GM12878 (cell line): ENCODE measurements at places on chromosomes 6 and 20. TPM values are rescaled to one million over a fixed set of nuclear protein-coding genes. Genes with fewer than 3 reads are reported as not detected.
A peak's percentile ranks its signal among the peaks of the same experiment; 100 is the strongest.

DNA sequence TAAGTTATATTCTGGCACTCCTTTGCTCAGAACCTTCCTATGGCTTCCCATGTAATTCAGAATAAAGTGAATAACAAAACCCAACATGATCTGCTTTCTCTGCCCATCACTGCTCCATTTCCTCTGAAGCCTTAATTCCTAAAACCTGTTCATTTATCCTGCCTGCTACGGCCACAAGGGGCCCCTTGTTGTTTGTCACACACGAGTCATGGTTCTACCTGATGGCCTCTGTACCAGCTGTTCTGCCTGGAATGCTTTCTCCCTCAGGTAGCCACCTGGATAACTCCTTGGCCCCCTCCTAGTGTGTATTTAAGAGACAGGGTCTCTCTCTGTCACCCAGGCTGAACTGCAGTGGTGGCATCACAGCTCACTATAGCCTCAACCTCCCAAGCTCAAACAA, 26.8 kb downstream of the ERGIC3 start:
- DNase-seq = no peak

- no peak for DNase-seq
Observed at GRCh38 chr20:50056951-50057713, 55.8 kb downstream of the UBE2V1 start.

- no peak for DNase-seq
Observed at GRCh38 chr6:145189836-145190235, 545.5 kb downstream of the EPM2A start.

GRCh38 chr6:133309579-133309978, 68.4 kb downstream of the EYA4 start:
- DNase-seq = no peak

DNA sequence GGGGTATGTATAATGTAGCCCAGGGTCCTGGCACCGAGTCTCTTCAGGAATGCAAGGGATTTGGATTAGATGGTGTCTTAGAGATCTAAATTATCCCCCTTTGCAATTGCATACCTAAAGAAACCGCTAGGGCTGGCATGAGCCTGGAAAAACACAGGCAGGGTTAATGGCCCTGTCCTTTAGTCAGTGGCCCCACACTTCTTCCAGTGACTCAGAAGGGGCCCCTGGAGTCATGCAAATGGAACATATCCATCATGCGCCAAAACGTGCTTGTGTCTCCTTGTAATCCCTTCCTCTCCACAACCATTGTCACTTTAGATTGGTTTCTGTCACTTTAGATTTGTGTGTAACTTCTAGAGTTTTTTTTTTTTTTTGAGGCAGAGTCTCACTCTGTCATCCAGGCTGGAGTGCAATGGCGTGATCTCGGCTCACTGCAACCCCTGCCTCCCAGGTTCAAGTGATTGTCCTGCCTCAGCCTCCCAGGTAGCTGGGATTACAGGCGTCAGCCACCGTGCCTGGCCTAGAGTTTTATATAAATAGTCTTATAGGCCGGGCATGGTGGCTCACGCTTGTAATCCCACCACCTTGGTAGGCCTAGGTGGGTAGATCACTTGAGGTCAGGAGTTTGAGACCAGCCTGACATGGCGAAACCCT, 8.7 kb upstream of the MYBL2 start:
- no peak for DNase-seq

DNA sequence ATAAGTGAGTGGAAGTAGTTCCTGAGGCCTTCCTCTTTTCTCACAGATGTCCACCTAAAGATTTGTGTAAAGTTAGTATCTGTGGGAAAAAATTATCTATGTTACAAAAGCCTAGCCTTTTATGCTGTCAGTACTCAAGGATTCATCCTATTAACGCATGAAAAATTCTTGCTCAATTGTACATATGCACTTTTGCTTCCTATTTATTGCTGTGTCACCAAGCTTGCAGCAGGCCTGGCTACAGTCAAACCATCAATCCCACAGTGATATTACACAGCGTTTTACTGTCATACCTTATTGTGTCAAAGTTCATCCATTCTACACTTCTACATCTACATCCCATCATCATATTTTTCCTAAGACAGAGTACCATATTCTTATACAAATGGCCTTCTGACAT, 151.1 kb upstream of the PLN start:
- no peak for DNase-seq

DNA sequence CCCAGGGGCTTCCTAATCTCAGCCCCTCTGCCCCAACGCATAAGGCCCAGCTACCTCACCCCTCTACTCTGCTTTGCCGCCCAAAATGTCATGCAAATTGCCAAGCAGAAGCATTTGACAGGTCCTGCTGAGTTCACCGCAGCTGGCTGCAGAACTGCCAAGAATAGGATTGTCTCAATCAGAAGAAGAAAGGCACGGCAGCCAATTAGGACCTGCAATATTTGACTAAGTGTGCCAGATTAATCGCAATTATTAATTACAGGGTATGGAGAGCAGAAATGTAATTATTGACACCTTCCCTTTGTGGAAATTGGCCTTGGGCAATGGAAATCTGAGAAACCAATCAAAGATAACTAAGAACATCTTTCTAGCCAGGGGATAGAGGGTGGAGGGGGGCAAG, 318.6 kb downstream of the LRFN2 start:
- no peak for DNase-seq

GRCh38 chr6:108638993-108639392, 78.3 kb downstream of the FOXO3 start:
- DNase-seq = no peak

GRCh38 chr6:158344534-158344933, 32.3 kb downstream of the TULP4 start:
- DNase-seq = peak; percentile 28

- no peak for DNase-seq
Observed at GRCh38 chr6:19668710-19669109, 168.5 kb upstream of the ID4 start.

GRCh38 chr6:129681913-129682205, 28.1 kb downstream of the ARHGAP18 start:
- DNase-seq = no peak

DNA sequence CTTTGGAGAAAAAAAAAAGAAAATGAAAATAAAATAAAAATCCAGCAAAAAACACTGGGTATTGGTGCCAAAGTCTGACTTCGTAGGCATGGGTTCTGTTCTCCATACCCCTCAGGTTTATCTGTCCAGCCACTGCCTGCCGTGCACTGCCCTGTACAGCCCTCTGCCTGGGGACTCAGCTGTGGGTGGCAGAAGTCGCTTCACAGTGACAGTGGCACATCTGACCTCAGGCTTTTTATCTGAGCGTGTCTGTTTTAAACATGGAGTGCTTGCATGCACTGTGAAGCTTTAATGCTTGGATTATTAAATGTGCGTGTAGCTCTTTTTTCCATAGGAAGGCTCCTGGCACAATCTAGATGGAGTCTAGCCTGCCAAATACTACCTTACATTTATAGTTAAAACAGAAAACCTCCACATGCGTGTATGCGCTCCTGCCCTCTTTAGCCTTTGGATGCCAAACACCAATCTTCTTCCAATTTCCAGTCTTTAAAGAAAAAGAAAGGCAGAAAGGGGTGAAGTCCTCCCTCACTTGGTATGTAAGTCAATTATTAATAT, 375.5 kb downstream of the UTRN start:
- DNase-seq = no peak

- DNase-seq = no peak
Observed at GRCh38 chr6:69771158-69771906, 25.5 kb downstream of the LMBRD1 start.

DNA sequence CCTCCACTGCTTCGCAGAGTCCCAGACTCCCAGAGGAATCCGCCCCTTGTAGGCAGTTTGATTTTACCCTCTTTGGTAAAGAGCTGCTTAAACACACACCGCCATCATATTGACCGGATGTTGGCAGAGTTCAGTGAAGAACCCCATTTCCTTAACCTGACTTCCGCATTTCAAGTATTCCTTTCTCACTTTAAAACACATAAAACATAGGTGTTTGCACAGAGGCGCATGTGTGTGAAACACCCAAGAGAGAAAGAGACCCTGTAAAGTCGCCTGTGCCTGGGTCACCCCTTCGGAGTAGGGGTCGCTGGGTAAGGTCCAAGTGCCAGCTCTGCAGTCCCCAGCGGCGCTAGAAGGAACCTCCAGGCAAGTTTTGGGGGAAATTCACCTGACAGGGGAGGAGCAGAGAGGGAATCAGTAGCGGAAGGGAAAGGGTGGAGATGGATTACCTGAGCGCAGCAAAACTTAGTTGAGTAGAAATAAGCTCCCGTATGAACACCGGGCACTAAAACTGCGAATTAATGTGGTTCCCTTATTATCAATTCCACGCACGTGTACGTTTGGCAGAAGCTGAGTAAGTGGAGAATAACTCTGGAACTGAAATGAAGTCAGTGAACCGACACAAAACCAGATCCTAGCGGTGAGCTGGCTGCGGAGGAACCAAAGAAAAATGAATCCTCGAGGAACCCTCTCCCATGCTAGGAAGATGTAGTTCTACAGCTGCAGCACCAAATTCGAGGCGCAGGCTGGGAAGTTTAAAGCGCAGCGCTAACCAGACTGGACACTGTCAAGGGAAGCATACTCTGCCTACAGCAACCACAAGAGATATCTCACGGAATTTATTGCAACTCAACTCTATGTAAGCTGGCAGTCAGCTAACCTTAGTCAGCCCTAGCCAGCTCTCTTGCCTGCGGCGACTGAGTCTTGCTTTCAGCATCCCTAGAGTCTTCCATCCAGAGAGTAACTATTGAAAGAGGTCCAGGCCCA, 3.5 kb upstream of the HTR1B start:
- no peak for DNase-seq

DNA sequence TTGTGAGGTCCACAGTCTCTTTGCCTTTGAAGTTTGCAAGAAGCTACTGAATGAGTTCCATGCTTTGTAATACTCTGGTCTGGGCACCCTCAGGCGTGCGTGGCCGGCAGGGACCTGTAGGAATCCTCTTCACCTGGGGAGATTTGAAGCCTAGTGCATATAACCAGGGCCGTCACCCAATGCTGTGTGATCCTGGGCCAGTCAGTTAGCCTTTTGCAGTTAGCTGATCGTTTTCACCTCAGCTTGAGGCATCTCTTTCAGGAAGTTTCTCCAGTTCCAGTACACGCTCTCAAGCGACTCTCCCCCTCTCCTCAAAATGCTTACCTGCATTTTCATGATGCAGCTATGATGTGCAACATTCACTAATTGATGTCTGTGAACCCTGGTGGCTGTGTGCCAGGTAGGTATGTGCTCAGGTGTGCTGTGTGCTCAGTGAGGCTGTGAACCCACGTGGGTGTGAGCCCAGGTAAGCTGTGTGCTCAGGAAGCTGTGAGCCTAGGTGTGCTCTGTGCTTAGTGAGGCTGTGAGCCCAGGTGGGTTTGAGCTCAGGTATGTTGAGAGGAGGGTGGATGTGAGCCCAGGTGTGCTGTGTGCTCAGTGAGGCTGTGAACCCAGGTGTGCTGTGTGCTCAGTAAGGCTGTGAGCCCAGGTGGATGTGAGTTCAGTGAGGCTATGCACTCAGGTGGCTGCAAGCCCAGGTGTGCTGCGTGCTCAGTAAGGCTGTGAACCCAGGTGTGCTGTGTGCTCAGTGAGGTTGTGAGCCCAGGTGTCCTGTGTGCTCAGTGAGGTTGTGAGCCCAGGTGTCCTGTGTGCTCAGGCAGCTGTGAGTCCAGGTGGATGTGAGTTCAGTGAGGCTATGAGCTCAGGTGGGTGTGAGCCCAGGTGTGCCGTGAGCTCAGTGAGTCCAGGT, 120.4 kb downstream of the PHACTR3 start:
- DNase-seq = no peak

DNA sequence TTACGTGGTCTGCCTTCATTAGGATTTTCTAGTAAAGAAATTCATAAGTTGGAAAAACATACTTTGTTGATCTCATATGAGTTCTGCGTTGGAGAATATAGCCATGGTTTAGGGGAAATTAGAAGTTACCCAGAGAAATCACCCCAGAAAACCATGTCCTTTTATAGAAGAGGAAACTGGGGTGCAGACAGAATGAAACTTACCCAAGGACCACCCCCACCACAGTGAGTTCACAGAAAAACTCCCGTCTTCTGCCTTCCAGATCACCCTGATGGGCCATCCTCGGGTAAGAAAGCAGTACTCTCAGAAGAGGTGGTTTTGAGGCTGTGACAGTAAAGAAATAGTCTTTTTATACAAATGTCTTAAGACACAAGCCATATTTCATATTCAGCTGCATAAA, 25.1 kb upstream of the MAFB start:
- no peak for DNase-seq

DNA sequence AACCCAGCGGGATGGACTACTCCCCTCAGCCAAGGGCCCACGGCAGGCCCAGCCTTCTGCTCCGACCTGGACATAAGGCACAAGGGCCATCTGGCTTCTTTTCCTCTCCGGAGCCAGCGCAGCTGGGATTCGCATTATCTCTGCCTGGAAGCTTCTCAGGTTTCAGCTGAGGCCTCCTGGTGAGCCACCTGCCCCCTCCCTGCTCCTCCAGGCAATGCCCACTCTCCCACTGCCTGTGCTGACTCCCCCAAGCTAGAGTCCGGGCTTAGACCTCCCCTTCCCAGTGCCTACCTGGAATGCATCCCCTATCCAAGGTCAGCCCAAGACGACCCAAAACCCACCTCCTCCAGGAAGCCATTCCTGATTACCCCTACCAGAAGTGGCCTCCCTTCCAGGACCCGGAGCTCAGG, 60.7 kb downstream of the EZR start:
- DNase-seq = no peak

DNA sequence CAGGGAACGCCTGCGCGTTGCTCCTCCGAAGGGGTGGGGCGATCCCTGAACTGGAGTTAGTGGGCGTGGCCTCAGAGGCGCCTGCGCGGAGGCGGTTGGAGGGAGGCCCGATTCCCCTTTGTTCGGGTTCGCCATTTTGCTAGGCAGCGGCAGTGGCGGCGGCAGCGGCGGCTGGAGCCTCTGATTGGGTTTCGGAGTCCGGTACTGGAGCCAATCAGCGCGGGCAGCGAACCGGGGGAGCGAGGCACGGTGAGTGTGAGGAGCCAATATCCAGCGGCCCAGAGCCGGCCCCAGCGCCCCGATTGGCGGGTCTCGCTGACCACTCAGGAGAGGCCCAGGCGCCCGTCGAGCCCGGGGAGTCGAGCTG, at the start of gene NFYA:
TSS of gene NFYA (plus strand) at position 139 of the 367 bp plus-strand sequence. CDS start 6,116 bp downstream, outside the sequence.
- no peak for DNase-seq

The CST2 gene
- not detected in 2 replicates for polyA plus RNA-seq

The MYO6 gene
- 22.6 and 27.9 TPM in 2 replicates for polyA plus RNA-seq

The DEFB124 gene
- polyA plus RNA-seq = not detected in 2 replicates

The SLC44A4 gene
- polyA plus RNA-seq = 0.16 TPM in 1 of 2 replicates, not detected in the other

The SLC35D3 gene
- polyA plus RNA-seq = not detected in 2 replicates

The RNF182 gene
- not detected in 2 replicates for polyA plus RNA-seq

The FKBP1C gene
- 2.2 and 3.2 TPM in 2 replicates for polyA plus RNA-seq

The TJAP1 gene
- polyA plus RNA-seq = 9.7 and 10.0 TPM in 2 replicates

The ARMH2 gene
- polyA plus RNA-seq = not detected in 2 replicates

The COL19A1 gene
- polyA plus RNA-seq = 3.6 and 5.3 TPM in 2 replicates

The SNRNP48 gene
- polyA plus RNA-seq = 5.4 and 5.7 TPM in 2 replicates
